ENCODE measurements at places on chromosomes 7 and 10. TPM values are rescaled to one million over a fixed set of nuclear protein-coding genes. Genes with fewer than 3 reads are reported as not detected.

IFIT1B gene
- not detected for total RNA-seq

ASAH2 gene
- 0.38 TPM for total RNA-seq

PALD1 gene
- total RNA-seq, result 3.3 TPM

PGAM1 gene
- 201 TPM for total RNA-seq

WDR86 gene
- total RNA-seq, result 22.3 TPM

NT5C3A gene
- 18.8 TPM for total RNA-seq

OPALIN gene
- not detected for total RNA-seq

SLC26A3 gene
- not detected for total RNA-seq

CLDN3 gene
- not detected for total RNA-seq

APBB1IP gene
- total RNA-seq, result 8.5 TPM

OR9A2 gene
- not detected for total RNA-seq

SLC18A2 gene
- total RNA-seq, result 0.60 TPM

CNPY1 gene
- total RNA-seq, result not detected

ERLIN1 gene
- total RNA-seq, result 31.7 TPM

CRTAC1 gene
- total RNA-seq, result 0.48 TPM

DHX32 gene
- 27.4 TPM for total RNA-seq

GOLGA7B gene
- total RNA-seq, result 0.19 TPM

CFAP43 gene
- total RNA-seq, result not detected

TFPI2 gene
- 57.3 TPM for total RNA-seq

OR6V1 gene
- not detected for total RNA-seq

GRM3 gene
- total RNA-seq, result not detected

GCK gene
- total RNA-seq, result 3.9 TPM

LRRC17 gene
- 0.69 TPM for total RNA-seq

All from omental fat pad (tissue), 4 donors.